Suprapubic skin (tissue), 4 donors: ENCODE measurements at places on chromosomes 4 and X. TPM values are rescaled to one million over a fixed set of nuclear protein-coding genes. Genes with fewer than 3 reads are reported as not detected.

DNA sequence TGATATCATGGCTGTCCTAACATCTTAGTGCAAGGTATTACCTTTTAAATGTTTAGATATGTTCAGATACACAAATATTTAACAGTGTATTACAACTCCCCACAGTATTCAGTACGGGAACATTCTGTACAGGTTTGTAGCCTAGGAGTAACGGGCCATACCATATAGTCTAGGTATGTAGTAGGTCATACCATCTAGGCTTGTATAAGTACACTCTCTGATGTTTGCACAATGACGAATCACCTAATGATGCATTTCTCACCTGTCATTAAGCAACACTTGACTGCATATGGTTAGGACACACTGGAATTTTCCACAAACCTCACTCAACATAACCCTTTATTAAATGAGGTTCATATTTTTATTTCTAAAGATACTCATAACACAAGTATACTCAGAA, 67.7 kb downstream of the THOC2 start:
- H3K27ac ChIP-seq = no peak overlapping the region
- no peak for DNase-seq
- no peaks in the 10 kb centered on the region for H3K4me1 ChIP-seq
- no peaks in the 10 kb centered on the region for H3K27me3 ChIP-seq
- peaks cover 22% of the 10 kb centered on the region for H3K36me3 ChIP-seq

GRCh38 chr4:81352446-81352835, 119.3 kb downstream of the RASGEF1B start:
- DNase-seq = no peak
- no peaks in the 10 kb centered on the region for H3K36me3 ChIP-seq
- H3K4me1 ChIP-seq = no peaks in the 10 kb centered on the region
- no peaks in the 10 kb centered on the region for H3K27me3 ChIP-seq

- H3K27ac ChIP-seq = no peak overlapping the region
- H3K4me1 ChIP-seq = no peaks in the 10 kb centered on the region
- DNase-seq = no peak
- no peak overlapping the region for H3K4me3 ChIP-seq
These were observed 773.2 kb upstream of the FTHL17 start for GRCh38 chrX:31845003-31845402.

DNA sequence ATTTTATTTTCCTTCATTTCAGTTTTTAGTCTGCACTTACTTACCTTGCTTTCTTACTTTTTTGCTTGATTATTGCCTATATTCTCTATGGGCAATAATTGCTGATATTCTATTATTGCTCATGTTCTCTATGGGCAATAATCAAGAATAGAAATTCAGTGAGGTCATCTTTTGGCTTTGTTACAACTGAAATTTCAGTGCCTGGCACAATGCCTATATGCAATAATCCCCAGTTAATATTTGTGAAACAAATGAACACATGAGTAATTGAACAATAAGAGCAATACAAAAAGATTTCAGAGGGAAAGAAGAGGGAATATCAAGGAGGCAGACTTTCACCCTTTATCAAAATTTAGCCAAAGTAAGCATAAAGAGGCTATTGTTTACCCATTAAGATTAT, 48.6 kb upstream of the ARSJ start:
- no peak for DNase-seq
- H3K4me3 ChIP-seq = no peak overlapping the region
- H3K27me3 ChIP-seq = no peaks in the 10 kb centered on the region
- H3K27ac ChIP-seq = no peak overlapping the region
- no peaks in the 10 kb centered on the region for H3K4me1 ChIP-seq
- H3K36me3 ChIP-seq = no peaks in the 10 kb centered on the region

GRCh38 chr4:174873931-174874330, 44.2 kb upstream of the ADAM29 start:
- no peaks in the 10 kb centered on the region for H3K4me1 ChIP-seq
- no peak overlapping the region for H3K4me3 ChIP-seq
- H3K36me3 ChIP-seq = no peaks in the 10 kb centered on the region
- no peak for DNase-seq
- no peaks in the 10 kb centered on the region for H3K27me3 ChIP-seq

- no peak overlapping the region for H3K4me3 ChIP-seq
- no peaks in the 10 kb centered on the region for H3K36me3 ChIP-seq
- H3K4me1 ChIP-seq = no peaks in the 10 kb centered on the region
- no peak for DNase-seq
- H3K27me3 ChIP-seq = no peaks in the 10 kb centered on the region
These were observed 30.1 kb upstream of the AFF2 start for GRCh38 chrX:148470324-148470723.

DNA sequence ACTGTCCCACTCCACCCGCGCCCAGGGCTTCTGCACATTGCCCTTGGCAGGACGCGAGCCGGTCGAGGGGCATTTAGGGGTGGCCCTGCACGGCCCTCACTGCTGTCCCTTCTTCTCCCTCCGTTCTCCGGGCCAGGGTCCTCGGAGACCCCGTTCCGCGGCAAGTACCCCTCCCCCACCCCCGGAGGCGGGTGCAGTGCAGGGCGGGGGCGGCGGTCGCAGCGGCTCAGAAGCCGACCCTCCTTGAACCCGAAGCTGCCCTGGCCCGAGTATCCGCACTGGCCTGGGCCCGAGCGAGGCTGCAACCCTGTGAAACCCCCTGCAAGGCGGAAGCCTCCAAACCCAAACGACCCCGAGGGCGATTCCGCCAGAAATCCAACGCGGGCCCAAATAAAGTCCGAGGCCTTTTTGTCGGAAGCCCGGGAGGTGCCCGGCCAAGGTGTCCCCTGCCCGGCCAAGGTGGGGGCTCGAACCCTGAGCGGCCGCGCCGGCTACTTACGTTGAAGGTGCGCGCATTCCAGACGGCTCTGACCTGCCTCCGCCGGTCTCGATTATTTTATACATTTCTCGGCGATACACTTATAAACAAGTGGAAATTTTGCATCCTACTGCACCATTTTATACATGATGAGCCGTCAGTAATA, 53.1 kb upstream of the TMEM33 start:
- peaks cover 85% of the 10 kb centered on the region for H3K27me3 ChIP-seq
- peaks cover 29% of the 10 kb centered on the region for H3K4me1 ChIP-seq
- H3K36me3 ChIP-seq = no peaks in the 10 kb centered on the region
- H3K27ac ChIP-seq = no peak overlapping the region
- H3K4me3 ChIP-seq = peak overlapping the region; percentile 47

DNA sequence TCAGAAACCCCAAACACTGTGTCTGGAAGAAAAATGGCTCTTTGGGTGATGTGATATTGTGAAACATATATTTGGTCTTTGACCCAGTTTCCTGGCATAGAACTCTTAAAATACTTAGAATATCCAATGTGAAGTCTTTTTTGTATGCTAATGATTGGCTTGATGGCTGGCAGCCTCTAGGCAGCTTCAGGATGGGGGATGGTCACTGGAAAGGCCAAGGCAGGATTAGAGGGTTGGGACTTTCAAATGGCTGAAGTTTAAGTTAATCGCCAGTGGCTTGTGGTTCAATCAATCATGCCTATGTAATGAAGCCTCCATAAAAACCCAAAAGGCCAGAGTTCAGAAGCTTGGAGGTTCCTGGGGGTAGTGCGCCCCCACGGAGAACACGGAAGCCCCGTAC, 33.5 kb upstream of the ESX1 start:
- H3K4me3 ChIP-seq = no peak overlapping the region
- H3K4me1 ChIP-seq = no peaks in the 10 kb centered on the region
- no peak for DNase-seq
- no peaks in the 10 kb centered on the region for H3K27me3 ChIP-seq
- H3K27ac ChIP-seq = no peak overlapping the region

- H3K27me3 ChIP-seq = no peaks in the 10 kb centered on the region
- H3K36me3 ChIP-seq = no peaks in the 10 kb centered on the region
- no peak for DNase-seq
- no peak overlapping the region for H3K27ac ChIP-seq
- no peak overlapping the region for H3K4me3 ChIP-seq
- H3K4me1 ChIP-seq = peaks cover 23% of the 10 kb centered on the region
These were observed 9.4 kb downstream of the ARHGAP10 start for GRCh38 chr4:147741190-147741788.

DNA sequence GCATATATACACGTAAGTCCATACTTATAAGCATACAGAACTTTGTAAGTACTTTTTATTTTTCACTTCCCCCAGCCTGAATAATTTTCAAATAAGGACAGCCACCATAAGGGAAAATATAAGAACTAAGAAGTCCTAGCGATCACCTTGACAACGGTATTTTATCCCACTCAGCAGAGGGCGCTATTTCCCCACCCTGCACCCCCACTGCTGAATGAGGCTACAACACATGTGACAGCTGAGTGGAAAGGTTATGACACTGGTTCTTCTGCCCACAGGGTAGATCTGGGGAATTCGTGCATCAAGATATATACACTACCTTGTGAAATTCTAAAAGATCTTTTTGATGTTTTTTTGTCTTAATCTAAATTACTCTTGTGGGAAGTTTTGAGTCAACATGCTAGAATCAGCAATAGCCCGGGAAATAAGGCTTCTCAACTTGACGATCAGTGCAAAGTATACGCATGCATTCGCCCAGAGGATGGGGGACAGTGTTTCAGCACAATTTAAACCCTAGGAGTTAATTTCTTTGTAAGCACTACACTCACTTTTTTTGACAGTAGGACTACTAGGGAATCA, 151.5 kb downstream of the CORIN start:
- no peaks in the 10 kb centered on the region for H3K4me1 ChIP-seq
- no peaks in the 10 kb centered on the region for H3K27me3 ChIP-seq
- H3K36me3 ChIP-seq = no peaks in the 10 kb centered on the region
- no peak for DNase-seq

DNA sequence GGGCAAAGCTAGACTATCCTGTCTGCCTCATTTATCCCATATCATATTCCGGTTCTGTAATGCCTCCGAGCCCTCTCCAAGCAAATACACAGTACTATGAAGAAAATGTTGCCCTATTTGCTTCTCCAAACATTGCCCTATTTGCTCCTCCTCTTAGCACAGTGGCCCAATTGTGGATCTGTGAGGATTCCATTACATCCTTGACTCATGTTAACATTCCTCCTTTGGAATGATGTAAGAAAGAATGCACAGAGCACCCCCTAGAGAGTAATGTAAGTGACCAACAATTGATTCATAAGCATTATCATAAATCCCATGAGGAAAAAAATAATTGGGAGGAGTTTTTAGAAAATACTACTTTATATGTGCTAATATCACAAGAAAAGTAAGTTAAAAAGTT, 11.3 kb upstream of the BTC start:
- DNase-seq = no peak
- H3K4me1 ChIP-seq = no peaks in the 10 kb centered on the region
- H3K27ac ChIP-seq = no peak overlapping the region
- no peaks in the 10 kb centered on the region for H3K27me3 ChIP-seq
- no peaks in the 10 kb centered on the region for H3K36me3 ChIP-seq

GRCh38 chr4:150970685-150971151, 44.4 kb downstream of the LRBA start:
- H3K4me1 ChIP-seq = no peaks in the 10 kb centered on the region
- no peak overlapping the region for H3K4me3 ChIP-seq
- no peak for DNase-seq
- H3K36me3 ChIP-seq = no peaks in the 10 kb centered on the region
- H3K27ac ChIP-seq = no peak overlapping the region

DNA sequence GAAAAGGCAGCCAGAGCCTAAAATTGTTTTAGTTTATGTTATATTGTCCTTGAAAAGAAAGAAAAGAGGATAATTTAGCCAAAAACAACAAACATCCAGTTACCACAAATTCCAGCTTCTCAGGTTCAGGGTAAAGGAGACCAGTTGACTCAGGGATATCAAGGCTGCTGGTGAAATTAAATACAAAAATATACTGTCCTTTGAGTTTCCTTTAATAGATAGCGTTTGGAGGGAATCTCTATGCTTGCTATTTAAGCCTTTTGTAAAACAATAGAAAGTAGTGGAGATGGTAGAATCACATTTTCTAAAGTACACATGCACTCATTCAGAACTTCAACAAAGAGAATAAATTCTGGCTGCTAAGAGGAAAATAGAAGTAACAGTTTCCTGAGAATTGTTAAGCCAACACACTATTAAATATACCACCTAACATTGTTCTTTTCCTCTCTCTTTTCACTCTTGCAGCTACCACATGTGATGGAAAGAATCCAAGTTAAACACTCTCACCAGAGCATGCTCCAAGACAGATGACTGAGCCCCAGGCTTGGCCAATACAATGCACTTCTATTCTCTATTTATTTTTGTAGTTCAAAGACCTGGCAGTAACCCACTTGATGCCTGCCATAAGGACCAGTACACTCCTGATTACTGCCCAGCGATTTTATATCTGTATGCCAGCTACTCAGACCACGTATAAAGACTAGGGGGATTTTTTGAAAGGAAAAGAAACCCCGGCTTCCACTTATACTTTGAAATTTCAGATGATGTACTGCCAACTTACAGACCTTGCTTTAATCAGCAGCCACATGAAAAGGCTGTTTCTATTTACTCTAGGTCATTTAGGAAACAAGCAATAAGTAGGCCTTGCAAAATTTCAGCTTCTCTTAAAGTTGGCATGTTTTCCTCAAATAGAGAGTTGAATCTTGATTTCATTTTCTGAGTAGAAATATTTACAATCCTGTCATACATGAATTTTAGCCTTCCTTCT, 756.9 kb downstream of the FAT4 start:
- H3K36me3 ChIP-seq = no peaks in the 10 kb centered on the region
- no peak overlapping the region for H3K4me3 ChIP-seq
- H3K27me3 ChIP-seq = no peaks in the 10 kb centered on the region
- no peak overlapping the region for H3K27ac ChIP-seq
- peaks cover 6% of the 10 kb centered on the region for H3K4me1 ChIP-seq
- DNase-seq = no peak

- no peak overlapping the region for H3K4me3 ChIP-seq
- no peaks in the 10 kb centered on the region for H3K36me3 ChIP-seq
- no peaks in the 10 kb centered on the region for H3K4me1 ChIP-seq
- no peak for DNase-seq
- H3K27ac ChIP-seq = no peak overlapping the region
- H3K27me3 ChIP-seq = no peaks in the 10 kb centered on the region
These were observed 45.2 kb downstream of the MAGEB17 start for GRCh38 chrX:16212436-16212835.

DNA sequence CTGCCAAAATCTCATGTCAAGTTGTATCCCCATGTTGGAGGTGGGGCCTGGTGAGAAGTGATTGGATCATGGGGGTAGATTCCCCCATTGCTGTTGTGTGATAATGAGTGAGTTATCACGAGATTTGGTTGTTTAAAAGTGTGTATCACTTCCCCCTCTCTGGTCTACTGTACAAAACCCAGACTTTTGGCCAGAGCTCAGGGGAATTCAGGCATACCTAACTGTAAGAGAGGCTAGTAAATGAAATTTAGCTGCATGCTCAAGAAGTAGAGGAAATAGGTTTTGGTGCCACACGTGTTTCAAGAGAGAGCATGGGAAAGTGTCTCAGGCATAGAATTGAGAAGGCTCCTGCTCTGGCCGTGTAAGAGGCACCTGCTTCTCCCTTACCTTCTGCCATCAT, 190.5 kb upstream of the GALNTL6 start:
- no peak overlapping the region for H3K27ac ChIP-seq
- H3K36me3 ChIP-seq = no peaks in the 10 kb centered on the region
- no peaks in the 10 kb centered on the region for H3K27me3 ChIP-seq

The GPRIN3 gene
- total RNA-seq = 1.4 TPM

The SCD5 gene
- 13.2 TPM for total RNA-seq

The SORBS2 gene
- 26.3 TPM for total RNA-seq

The MAMLD1 gene
- total RNA-seq = 4.5 TPM

The TCP11X2 gene
- not detected for total RNA-seq
